CD4-positive, alpha-beta T cell treated with Interleukin-2 at 100 ng/mL for 4 hours (primary cell): ENCODE measurements at places on chromosomes 3 and 15.

- no peak for DNase-seq
Observed at GRCh38 chr3:64141476-64141875, 83.8 kb downstream of the PRICKLE2 start.

DNA sequence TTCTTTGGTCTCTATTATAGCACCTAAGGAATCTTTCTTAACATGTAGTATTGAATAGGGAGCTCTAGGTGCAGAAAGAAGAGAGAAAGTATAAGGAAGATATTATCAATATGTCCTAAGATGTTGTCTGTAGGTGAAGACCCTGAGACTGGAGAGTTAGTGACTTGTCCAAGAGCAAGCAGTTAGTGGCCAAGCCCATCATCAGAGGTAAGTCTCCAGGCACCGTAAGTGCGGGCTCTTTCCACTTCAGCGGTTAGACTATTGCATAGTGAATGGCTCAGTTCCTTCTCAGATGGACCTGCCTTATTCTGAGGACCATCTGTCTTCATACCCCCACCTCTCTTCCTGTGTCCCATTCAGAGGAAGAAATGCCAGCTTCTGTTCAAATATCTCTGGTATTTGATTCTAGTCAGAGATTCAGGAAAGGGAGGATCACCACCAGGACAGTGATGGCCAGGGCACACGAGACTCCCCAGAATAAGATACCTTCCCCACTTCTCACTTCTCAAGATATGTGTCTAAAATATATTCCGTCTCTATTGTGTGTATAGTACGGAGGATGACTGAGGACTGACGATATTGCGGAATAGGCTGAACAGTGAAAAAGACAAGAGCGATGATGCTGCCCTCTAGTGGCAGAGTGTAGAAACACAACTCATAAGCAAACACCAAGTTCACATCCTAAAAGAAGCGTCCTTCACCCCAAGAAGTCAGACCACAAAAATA lies 19.1 kb upstream of the ADGRG7 start:
- DNase-seq, result peak; percentile 71

DNA sequence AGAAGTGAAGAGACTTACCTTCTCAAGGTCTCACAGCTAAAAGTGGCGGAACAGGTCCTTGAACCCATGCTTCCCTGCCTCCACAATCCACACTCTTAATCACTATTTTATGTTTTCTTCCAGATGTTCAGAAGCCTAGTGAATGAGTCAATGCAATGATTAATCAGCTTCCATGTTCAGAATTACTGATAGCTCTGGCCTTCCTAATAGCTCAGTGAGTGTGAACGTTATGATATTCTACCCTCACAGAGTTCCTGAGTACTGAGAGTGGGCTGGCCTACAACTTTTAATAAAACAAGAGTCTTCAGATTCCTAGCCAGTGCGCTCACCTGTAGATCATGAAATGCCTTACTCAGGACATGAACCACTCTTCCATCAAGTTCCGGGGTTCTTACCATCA lies 443.0 kb upstream of the ADAMTS9 start:
- no peak for DNase-seq

- DNase-seq, result no peak
Observed at GRCh38 chr15:92000709-92001108, 147.2 kb downstream of the SLCO3A1 start.

- DNase-seq, result no peak
Observed at GRCh38 chr3:185332026-185332735, 30.8 kb upstream of the MAP3K13 start.

- DNase-seq, result no peak
Observed at GRCh38 chr3:55558316-55558715, 71.2 kb upstream of the WNT5A start.

GRCh38 chr3:31300456-31301443 lies 232.0 kb upstream of the STT3B start:
- no peak for DNase-seq

- no peak for DNase-seq
Observed at GRCh38 chr3:2770451-2770850, 339.7 kb downstream of the IL5RA start.

DNA sequence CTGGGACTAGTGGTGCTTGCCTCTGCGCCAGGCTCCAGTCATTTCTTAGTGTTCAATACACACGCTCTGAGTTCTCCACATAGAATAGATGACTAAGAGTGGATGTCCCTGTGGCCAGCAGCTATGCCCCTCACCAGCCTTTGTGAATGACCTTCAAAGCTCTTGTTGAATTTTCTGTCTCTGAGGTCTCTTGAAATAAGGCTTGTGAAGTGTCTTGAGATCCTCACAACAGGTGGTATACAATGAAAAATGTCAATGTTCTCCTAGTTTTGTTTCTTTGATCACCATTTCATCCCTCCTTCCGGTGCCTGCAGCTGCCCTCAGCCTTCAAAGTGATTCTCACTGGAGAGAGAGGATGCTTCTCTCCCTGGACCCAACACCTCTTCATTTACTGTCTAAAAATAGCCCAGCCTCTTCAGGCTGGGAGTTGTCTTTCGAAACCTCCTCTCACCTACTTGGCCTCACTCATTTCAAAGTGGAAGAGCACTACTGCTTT lies 5.4 kb downstream of the MAPKBP1 start:
- DNase-seq, result no peak

GRCh38 chr3:85171976-85172375 lies 213.2 kb downstream of the CADM2 start:
- no peak for DNase-seq

DNA sequence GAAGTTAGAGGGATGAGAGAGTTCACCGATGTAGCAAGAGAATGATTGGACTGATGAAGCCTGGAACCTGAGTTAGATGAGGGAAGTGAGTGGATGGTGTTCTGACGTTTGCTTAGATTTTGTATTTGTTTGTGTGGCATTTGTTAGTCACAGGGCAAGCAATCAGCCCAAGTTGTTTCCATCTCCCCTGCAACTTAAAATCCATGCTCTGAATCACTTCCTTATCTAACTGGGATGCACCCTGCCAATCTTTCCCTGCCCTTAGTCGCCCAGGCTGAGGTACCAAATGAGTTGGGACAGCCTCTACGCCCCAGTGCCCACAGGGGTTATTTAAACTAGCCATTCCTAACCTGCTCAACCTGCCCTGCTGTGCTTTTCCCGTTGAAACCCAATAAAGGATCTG lies 12.6 kb downstream of the PAQR5 start:
- DNase-seq, result no peak

GRCh38 chr3:173109143-173109542 lies 31.9 kb downstream of the SPATA16 start:
- no peak for DNase-seq

DNA sequence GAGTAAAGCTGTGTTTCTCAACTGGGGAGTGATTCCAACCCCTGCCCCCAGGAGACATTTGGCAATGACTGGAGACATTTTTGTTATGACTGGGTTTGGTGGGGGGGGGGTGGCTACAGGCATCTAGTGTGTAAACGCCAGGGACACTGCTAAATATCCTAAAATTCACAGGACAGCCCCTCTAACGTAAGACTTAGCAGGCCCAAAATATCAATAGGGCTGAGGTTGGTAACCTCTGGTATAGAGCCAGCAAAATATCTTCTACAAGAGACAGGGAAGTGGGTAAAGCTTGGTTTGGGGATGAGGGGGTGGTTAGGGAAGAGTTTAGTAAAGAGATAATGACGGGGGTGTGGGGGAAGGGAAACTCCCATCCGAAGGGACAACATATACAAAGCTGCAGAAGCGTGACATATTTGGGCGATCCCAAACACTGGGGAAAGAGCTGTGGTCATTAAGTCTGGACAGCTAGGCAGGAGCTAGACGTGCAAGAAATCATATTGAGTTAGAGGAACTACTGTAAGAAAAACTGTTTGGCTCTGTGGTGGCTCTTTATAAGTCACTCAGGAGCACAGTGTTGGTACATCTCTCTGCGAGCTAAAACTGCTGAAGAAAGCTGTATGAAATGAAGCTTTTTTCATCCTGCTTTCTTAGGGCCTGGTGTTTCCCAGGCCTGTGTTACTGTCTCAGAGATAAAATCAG lies 697 bp upstream of the TRIM69 start:
- DNase-seq, result no peak

- DNase-seq, result peak; percentile 14
Observed at GRCh38 chr3:197003461-197004385, 25.9 kb downstream of the MELTF start.

DNA sequence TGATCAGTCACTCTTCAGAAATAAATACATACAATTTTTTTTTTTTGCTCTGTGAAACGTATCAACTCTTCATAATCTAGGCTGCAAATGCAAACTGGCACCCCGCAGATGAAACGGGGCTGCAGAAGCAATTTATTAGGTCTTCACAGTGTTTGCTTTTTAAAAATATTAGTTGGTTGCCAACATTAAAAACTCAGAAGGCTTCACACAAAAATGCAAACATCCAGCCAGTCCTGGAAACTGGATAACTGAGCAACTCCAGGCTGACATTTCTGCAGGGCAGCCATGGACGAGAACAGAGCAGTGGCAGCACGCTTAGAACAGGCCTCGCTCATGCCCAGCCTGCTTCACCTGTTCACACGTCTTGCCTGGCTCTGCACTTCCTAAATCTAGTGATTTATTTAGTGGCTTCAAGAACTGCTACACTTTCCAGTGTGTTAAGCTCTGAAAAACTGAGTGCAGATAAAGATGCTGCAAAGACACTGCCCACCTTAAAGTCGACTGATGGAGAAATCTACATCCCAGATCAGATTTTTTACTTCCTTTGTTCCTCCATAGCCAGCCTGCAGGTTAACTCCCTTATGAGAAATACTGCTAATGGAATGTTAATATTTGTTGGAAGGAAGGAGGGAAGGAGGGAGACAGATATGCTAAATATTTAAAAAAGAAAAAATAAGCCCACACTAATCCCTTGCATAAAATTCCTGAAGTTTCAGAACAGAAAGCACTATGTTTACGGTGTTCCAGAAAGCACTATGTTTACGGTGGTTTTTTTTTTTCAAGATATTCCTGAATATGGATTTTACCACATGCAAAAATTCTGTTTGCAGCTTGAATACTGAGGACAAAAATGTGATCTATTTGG lies 53.6 kb downstream of the SETMAR start:
- DNase-seq, result no peak

DNA sequence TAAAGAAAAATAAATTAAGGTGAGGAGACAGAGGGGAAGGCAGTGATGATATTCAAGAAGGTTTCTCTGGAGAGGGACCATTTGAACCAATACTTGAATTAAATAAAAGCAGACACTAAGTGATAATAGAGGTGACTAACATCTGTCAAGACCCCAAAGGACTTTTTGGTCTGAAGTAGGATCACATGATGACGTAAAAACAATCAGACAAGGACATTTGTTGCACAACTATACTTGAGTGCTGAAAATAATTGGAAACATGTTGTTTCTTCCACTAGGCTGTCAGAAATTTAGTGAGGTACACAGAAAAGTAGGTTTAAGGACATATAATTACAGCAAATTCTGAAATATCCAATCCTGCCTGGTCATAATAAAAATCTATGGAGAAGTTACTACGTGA lies 179.5 kb downstream of the WNT5A start:
- no peak for DNase-seq

- DNase-seq, result no peak
Observed at GRCh38 chr15:66935688-66936087, 129.7 kb upstream of the SMAD3 start.

GRCh38 chr3:187735383-187735782 lies 9.9 kb downstream of the BCL6 start:
- DNase-seq, result no peak

GRCh38 chr15:92900731-92901071 lies 577 bp downstream of the CHD2 start:
- no peak for DNase-seq

DNA sequence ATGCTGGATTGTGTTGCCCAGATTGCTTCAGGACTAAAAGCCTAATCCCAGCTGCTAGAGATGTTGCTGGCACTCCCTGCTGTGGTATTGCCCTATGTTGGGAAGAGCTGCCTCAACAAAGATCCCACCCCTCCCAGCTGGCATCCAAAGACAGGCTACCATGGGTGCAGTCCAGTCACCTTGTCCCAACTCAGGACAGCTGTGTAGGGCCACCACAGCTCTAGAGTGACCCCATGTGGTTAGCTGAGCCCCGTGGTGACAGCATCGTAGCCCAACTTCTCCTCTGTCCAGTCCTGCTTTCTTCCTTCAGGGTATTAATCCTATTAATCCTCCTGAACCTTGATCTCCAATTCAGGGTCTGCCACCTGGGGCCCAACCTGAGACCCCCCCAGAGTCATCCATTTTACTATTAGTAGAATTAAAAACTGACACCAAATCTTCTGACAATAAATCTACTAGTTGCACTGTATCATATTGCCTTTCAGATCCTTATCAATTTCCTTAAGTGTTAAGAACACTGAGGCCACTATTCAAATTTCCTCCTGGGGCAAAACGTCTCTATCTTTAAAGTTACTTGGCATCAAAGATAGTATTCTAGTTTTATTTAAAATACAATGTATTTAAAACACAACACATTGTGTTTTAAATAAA lies 83.5 kb downstream of the AQP9 start:
- DNase-seq, result no peak

- no peak for DNase-seq
Observed at GRCh38 chr3:81003817-81004216, 757.6 kb downstream of the GBE1 start.

DNA sequence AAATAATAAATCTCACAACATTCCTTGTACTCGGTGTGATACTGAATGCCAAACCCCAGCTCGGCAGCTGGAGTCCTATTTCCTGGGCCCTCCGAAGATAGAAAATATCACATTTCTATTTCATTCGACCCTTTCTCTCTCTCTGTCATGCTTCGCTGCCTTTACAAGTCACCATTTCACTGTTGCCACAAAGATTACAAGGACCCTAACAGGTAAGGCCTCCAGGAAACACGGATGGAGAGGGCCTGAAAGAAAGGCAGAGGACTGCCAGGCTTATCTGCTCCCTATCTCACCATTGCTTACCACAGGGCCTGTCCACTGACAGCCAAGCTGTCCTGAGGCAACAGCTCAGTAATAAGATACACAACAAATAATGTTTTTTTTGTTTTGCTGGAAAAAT lies 376.5 kb downstream of the MECOM start:
- no peak for DNase-seq

DNA sequence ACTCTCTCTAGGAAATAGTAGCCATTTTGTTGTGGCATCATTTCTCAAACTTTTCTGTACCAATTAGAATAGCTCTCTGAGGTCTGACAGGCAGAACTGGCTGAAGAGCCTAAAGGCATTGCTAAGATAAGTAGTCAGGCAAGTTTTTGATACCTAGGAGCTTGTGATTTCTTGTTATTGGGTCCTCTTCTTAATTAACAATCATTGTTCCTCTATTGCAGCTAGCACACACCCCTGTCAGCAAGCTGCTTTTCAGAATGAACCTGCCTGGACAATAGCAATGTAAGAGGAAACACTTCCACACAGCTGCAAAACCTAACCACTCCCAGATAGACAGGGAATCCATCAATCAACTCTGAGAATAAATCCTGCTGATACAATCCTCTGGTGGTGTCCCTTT lies 403.9 kb upstream of the TBL1XR1 start:
- no peak for DNase-seq

GRCh38 chr15:76058714-76059319 lies 968 bp upstream of the TMEM266 start:
- no peak for DNase-seq

- DNase-seq, result no peak
Observed at GRCh38 chr3:184169896-184170875, 4.5 kb upstream of the AP2M1 start.

GRCh38 chr15:51907136-51907862 lies 64.3 kb downstream of the LEO1 start:
- DNase-seq, result no peak

- DNase-seq, result no peak
Observed at GRCh38 chr3:49769286-49769915, 16.9 kb downstream of the IP6K1 start.
